ENCODE measurements at places on chromosomes 11 and 22.
A peak's percentile ranks its signal among the peaks of the same experiment; 100 is the strongest.

DNA sequence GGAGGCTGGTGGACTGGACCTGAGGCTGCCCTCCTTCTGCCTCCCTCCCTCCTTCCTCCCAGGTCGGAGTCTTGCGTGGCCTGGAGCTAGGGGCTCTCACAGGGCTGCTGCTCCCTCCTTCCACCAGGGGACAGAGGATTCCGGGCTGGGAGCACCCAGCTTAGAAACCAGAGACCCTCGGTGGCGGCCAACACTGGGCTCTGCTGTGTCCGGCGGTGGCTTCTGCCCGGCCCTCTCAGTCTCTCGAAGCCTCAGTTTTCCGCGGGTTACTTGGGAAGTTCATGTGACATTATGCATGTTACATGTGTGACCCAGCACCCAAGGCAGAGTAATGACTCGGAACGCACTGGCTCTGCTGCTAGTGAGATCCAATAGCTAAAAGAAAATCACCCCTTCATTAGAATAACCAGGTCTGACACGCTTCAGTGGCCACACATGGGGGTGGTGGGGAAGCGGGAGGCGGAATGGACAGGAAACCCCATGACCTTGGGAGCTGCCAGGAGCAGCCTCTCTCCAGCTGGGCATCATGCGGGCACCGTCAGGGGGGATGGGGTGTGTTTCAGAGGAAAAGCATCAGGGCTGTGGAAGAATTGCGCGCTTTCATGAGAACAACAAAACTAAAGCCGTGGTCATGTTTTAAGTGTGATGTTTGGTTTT, 5.9 kb upstream of the MRGPRG start:
- peaks cover 15% of the 10 kb centered on the region for H3K4me1 ChIP-seq
- H3K36me3 ChIP-seq: no peaks in the 10 kb centered on the region
- no peaks in the 10 kb centered on the region for H3K27me3 ChIP-seq
- no peak for DNase-seq
- no peak overlapping the region for H3K27ac ChIP-seq
- H3K4me3 ChIP-seq: no peak overlapping the region

GRCh38 chr22:29820961-29821290, 17.1 kb downstream of the ASCC2 start:
- DNase-seq: no peak
- H3K4me1 ChIP-seq: no peaks in the 10 kb centered on the region
- H3K27me3 ChIP-seq: no peaks in the 10 kb centered on the region
- peaks cover 68% of the 10 kb centered on the region for H3K36me3 ChIP-seq
- H3K27ac ChIP-seq: peak overlapping the region; percentile 17

DNA sequence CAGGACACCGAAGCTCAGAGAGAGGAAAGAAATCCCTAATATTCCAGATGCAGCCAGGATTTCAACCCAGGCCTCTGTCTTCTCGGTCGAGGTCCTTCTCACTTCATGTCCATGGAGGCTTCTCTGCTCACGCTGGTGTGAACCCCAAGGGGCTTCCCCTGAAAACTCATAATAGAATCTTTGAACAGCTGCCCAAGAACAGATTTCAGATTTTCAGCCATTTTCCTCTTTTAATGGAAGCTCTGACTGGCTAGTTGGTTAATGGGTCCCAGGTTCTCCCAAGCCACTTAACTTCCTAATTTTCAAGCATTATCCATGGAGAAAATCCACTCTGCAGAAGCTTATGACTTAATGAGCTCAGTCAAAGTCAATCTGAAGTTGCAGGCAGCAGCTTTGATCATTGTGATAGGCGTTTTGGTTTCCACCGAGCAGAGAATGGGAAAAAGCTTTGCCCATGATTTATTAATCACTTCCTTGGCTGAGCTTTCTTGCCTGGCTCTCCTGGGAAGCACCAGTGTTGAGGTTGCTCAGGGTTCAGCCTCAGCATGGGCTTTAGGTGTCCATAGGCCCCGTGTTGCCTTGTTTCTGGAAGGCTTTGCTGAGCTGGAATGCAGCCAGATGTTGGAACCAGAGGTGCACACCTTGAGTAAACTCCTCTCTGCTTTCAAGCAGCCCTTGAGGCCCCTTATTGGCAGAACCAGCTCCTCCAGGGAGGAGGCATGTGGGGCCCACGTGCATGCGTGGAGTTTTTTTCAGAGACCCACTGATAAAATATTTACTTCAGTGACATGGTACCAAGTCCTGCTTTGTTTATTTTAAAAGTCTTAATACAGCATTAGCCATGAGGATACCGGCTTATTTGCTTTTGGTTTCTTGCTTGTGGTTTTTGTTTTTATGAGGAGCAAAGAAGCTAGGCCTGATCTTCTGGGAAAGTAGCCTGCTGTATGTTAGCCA, 25.5 kb downstream of the LDLRAD3 start:
- H3K36me3 ChIP-seq: no peaks in the 10 kb centered on the region
- no peak overlapping the region for H3K27ac ChIP-seq
- H3K4me3 ChIP-seq: no peak overlapping the region
- H3K4me1 ChIP-seq: no peaks in the 10 kb centered on the region
- DNase-seq: no peak
- H3K27me3 ChIP-seq: no peaks in the 10 kb centered on the region

DNA sequence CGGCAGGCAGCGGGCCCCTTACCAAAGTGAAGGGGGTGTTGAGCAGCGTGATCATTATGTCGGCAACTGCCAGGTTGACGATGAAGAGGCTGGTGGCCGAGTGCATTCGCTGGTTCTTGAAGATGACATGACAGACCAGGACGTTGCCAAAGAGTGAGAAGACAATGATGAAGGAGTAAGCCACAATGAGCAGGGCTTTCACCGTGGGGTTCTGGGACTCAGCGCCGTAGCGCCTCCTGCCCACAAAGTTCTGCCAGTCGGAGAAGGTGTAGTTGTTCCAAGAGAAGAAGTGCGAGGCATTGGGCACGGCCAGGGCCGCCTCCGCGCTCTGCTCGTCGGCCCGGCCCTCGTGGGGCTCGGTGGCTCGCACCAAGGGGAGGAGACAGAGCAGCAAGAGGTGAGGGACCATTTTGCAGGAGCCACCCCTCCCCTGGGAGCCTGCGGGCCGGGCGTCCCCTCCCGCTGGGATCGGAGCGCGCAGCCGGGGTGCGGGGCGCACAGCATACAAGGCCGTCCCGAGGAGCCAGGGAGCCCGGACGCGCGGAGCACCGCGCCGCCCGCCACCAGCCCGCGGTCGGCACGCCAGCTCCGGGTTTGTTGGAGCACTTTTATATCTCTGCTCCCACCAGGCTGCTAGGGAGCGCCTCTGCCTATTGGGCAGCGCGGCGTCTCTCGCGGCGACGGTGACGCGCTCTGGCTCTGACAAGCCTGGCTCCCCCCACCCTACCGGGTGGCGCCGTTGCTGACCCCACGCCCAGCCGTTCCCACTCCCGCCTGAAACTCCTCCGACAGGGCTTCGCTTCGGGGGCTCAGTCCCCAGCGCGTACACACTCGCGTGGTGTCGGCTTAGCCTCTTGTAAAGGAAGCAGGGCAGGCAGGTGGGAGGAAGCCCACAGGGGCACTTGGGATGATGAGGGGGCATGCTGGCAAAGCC, at the start of gene GPR83:
Gene GPR83 (minus strand): TSS at position 581 of the 934 bp plus-strand sequence. CDS start 172 bp downstream, at position 409.
- no peak for DNase-seq
- H3K27me3 ChIP-seq: peaks cover 51% of the 10 kb centered on the region
- no peak within 1 kb of the TSS for H3K4me3 ChIP-seq
- no peak within 1 kb of the TSS for H3K27ac ChIP-seq
- H3K36me3 ChIP-seq: no peaks in the 10 kb centered on the region

DNA sequence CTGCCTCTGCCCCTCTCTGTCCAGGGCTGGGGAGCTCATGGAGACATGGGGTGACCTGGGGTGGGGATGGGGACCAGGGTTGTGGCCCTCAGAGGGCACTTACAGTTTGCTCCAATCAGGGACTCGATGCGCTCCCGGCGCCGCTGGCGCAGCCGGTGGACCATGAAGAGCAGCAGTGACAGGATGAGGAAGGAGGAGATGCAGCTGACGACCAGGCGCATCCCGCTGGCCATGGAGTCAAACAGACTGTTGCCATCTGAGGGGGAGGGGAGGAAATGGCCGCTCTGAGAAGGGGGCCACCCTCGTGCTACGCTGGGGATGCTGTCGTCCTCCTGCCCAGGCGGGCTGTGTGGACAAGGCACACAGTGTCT, 80.5 kb downstream of the DGCR2 start:
- H3K36me3 ChIP-seq: peaks cover 69% of the 10 kb centered on the region
- DNase-seq: no peak
- no peaks in the 10 kb centered on the region for H3K27me3 ChIP-seq

DNA sequence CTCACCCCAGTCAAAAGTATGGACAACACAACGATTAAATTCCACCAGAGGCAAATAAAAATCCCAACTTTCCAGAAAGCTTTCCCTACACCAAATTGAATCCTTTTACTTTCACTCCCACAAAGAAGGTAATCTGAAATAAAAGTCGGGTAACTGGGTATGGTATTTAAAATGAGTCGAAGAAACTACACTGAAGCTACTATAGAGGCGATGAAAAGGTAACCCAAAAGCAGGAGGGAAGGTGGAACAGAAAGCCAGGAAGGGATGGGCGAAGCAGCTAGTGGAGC, 1.1 kb downstream of the PICALM start:
- no peaks in the 10 kb centered on the region for H3K36me3 ChIP-seq
- DNase-seq: no peak
- H3K27me3 ChIP-seq: no peaks in the 10 kb centered on the region
- peaks cover 13% of the 10 kb centered on the region for H3K4me1 ChIP-seq
